ENCODE measurements at places on chromosomes 7 and 10.

- DNase-seq: no peak
Observed at GRCh38 chr10:77633376-77633775, 4.2 kb downstream of the KCNMA1 start.

DNA sequence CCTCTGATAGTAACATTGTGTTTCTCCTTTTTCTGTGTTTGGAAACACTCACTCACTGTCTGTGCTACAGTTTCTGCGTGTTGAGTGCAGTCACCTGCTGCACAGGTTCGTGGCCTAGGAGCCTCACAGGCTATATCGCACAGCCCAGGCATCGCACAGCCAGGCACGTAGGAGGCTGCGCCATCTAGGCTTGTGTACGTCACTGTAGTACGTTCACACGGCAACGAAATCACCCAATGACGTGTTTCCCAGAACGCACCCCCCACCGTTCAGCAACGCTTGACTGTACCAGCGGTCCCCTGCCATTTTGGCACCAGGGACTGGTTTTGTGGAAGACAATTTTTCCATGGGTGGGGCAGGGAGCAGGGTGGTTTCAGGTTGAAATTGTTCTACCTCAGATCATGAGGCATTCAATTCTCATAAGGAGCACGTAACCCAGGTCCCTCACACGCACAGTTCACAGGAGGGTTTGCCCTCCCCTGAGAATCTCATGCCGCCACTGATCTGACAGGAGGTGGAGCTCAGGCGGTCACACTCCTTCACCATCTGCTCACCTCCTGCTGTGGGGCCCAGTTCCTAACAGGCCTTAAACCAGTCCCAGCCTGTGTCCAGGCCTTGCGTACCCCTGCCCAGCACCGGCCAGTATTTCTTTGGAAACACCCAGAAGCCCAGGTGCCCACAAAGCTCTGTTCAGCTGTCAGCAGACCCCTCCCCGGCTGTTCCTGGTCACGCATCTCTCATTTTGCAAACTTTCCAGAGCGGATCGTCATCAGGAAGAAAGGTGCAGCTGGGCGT is 23.2 kb upstream of the PRKAR1B start:
- no peak for DNase-seq

DNA sequence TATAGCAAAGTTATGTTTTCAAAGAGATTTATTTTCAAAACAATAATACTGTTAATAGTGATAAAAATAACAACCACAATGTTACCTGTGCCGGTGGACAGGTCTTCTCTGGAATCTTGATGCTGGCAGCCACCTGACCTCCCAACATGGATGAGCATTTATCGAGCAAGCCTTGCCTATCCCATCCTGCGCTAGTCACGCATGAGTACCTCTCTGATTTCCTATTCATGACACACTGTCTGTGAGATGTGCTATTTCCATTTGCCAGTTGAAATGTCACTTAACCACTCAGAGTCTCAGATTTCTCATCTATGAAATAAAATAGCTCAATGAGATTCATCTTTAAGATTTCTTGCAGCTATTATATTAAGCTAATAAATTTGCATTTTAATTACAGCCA is 341.2 kb upstream of the VWC2 start:
- no peak for DNase-seq

DNA sequence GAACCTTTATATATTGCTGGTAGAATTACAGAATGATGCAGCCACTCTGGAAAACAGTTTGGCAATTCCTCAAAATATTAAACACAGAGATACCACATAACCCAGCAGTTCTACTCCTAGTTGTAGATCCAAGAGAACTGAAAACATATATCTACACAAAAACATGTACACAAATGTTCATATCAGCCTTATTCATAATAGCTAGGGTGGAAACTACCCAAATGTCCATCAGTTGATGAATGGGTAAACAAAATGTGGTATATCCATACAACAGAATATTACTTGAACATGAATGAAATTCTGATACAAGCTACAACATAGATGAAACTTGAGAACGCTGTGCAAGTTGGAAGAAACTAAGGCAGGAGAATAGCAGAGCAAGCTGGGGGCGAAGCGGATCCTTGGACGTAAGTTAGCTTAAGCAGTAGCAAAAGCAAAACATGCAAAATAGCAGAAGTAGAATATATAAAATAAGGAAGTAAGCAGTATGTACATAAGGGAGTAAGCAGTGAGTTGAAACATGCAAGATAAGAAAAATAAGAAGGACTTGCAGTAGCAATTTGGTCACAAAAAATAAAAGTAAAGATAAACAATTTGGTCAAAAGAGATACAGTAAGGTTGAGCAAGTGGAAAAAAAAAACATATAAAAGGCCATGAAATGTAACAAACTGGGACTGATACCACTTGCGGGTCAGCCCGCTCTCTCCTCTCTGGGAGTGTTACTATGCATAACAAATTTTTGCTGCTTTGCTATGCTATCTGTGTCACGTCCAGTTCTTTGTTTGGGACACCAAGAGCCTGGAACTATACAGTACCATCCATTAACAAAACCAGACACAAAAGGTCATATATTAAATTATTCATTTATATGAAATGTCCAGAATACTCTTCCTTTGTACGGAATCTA is 18.0 kb upstream of the HILPDA start:
- DNase-seq: no peak

DNA sequence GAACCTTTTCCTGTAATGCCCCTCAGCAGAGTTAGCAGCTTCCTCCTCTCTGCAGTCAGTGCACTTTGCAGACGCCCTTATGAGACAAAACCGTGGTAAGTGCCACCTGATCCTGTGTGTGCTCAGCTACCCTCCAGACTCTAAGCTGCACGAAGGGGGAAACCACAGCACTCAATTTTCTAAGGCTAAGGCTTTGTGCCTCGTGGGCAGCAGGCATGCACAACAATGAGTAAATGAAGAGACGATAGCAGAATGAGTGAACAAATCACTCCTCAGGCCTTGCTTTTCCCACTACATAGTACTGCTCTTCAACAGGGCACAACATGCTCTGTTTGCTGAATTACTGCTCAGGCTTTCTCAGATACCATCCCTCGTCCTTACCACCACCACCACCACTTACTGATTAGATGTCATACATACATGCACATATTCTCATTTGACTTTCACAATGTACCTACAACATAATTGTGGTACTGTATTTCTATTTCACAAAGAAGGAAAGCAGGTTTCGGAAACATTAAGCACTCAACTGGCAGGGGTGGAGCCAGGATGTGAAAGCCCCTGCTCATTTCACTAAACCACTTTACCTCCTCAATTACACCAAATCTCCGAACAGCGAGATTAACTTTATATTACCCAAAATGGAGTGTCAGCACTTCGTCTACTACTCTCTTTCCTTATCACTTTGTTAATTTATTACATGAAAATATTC is 85.4 kb downstream of the ICA1 start:
- DNase-seq: no peak

GRCh38 chr10:15295537-15296325 is 75.4 kb downstream of the FAM171A1 start:
- no peak for DNase-seq

GRCh38 chr10:125994601-125995000 is 98.2 kb downstream of the FANK1 start:
- no peak for DNase-seq

DNA sequence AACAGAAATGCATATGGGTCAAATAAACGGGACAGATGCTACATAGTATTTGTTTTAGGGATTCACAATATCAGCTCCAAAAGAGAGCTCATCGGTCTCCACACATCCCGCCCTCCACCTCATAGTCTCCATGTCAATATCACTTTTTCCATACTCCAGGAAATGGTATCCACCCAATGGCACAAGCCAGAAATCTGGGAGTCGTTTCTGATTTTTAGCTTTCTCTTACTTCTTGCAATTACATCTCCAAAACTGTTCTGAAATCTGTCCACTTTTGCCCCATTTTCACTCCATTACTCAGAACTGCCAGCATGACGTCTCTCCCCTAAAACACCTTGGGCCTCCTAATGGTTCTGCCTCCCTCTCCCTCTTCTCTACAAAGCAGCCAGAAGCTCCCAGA is 47.4 kb upstream of the EZH2 start:
- no peak for DNase-seq

- no peak for DNase-seq
Observed at GRCh38 chr7:601595-602340, 82.1 kb upstream of the PDGFA start.

DNA sequence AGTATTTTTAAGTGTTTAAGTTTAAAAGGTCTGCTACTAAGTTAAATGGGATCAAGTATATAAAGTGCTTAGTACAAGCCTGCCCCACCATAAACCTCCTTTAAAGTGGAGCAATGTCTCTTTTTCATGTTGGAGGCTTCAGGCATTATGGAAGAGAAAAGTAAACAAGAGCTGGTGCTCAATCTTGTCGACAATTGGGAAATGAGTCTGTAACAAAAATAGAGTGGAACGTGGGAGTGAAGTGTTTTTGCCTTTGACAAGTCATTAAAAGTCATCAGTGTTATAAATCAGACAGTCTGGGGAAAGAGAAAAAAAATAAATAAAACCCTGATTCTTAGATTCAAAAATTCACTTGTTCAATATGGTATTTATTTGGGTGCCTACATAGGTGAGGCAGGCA is 44.7 kb downstream of the DNAJC12 start:
- DNase-seq: no peak

- peak; percentile 61 for DNase-seq
Observed at GRCh38 chr7:142813226-142813625, 41.6 kb upstream of the EPHB6 start.

DNA sequence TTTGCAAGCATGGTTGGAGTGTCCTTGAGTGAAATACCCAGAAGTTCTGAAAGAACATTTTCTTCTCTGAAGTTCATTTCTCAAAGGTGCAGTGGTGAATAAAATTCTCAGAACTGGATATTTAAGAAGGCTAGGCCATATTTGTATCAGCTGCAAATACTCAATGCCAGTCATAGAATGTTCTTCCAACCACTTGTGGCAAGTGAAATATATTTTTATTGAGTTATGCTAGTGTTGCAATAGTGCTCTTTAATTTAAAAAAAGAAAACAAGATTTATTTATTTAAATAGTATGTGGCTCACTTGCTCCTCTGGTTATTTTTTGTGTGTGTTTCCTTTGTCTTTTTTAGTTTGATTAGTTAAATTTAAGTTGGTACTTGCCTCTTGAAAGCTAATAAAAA is 64.5 kb downstream of the PALS2 start:
- no peak for DNase-seq

- no peak for DNase-seq
Observed at GRCh38 chr7:366161-366803, 76.3 kb downstream of the FOXL3 start.

DNA sequence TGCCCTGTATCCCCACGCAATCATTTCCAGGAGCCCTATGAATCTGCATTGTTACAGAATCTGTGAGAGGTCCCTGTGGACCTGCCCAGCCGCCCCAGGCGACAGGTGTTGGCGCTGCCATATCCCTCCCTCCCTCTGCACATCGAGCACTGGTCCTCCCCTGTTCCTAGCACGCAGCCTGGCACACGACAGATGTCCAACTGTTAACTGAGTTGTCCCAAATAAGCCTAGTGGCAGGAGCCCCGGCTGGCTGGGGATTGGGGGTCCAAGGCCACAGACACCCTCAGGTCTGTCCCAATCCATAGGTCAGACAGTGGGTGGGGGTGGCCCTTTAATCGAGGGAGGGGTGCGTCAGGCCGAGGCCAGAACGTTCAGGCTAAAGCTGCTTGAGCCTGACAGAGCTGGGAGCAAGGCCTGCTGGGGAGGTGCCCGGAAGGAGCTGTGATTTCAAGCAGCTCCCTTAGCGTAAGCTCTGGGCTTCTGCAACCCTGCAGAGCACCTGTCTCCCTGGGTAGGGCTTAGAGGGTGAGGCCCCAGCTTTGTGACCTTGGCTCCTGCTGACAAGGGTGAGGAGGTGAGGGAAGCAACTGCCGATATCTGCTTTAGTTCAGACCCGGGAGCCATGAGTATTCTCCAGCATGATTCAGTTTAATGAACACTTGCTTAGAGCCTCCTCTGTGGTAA is 40.1 kb downstream of the ADRA2A start:
- no peak for DNase-seq

GRCh38 chr10:124733571-124734245 is 10.5 kb downstream of the FAM53B start:
- DNase-seq: no peak

DNA sequence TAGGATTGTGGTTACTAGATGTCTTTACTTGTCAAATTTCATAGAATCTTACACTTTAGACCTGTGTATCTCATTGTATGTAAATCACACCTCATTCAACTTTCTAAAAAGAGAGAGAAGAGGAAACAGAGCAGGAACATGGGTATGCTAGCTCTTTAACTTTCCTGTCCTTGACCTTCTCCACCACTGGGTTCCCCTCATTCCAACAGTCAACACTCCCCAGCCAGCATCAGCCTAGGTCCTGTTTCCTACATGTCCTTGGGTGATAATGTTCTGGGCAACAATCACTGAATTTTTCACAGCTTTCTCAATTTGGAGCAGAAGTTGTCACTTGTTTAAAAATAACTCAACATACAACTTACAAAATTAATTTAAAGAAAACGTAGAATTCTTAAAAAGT is 9.2 kb upstream of the UNC5B start:
- no peak for DNase-seq

GRCh38 chr10:58531084-58531695 is 18.5 kb downstream of the BICC1 start:
- DNase-seq: peak; percentile 47

DNA sequence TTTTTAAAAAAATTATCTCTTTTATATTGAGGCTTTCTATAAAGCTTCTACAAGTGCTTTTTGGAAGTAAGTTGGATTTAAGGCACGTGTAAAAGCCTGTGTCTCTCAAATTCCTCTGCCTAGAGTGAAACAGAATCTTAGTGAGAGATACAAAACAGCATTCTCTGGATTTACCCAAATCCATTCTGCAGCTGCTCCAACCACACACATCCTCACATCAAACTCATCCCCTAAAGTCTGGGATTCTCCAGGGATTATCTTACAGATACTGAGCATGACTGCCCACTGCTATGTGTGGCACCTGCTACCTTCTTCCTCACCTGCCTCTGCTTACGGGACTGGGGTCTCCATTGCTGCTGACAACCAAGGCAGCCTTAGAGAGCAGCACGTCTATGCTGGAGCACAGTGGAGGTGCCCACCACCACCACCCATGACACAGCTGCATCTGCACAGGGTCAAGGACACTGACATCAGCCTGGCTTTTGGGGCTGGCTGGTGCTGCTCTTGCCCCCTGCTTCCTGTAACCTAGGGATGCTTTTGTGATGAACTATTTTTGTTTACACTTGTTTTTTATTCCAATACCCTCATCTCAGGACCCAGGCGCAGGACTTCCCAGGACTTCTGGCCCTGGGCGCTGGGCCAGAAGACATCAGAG is 139.2 kb upstream of the NAMPT start:
- DNase-seq: no peak

Data from amniotic stem cell (primary cell).